Activated CD4-positive, alpha-beta T cell treated with anti-CD3 and anti-CD28 coated beads for 1 hour (primary cell): ENCODE measurements at places on chromosomes 2 and 18.

GRCh38 chr2:85511008-85511811, 27.8 kb upstream of the MAT2A start:
- no peak for DNase-seq

DNA sequence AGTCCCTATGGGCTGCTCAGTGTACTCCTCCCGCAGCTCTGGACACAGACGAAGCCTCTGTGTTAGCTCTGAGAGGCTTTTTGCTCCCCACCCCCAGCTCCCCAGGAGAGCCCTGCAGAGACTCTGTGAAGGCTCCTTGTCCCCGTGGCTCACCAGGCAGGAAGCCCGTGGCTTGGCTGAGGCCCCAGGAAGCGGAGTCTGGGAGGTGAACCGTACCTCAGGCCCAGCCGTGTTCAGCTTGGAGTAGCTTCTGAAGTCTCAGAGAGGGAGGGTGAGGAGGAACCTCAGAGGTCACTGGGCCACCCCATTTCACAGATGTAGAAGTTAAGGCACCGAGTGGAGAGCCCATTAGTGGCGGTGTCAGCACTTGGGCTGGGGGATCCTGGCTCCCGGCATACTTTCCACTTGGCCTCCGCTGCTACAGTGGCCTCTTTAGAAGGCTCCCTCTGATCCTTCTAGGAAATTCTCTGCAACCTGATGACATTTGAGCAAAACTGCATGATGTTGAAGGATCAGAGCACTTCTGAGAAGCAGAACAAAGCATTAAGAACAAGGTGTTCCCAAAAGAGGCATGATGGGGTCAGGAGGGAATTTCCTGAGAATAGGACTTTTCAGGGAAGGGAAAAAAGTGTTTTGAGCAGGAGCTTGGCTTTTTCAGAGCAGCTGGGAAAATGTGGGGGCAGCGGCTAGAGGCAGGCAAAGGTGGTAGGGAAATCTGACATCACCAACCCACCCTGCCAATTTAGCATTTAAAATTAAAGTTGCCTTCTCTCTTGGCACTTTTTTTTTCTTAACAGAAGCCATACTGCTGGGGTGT, 79.1 kb downstream of the MCFD2 start:
- no peak for DNase-seq

GRCh38 chr18:63090334-63090733, 229.2 kb downstream of the BCL2 start:
- DNase-seq: no peak

- DNase-seq: no peak
These were observed 33.0 kb upstream of the ODC1 start for GRCh38 chr2:10481055-10481665.

DNA sequence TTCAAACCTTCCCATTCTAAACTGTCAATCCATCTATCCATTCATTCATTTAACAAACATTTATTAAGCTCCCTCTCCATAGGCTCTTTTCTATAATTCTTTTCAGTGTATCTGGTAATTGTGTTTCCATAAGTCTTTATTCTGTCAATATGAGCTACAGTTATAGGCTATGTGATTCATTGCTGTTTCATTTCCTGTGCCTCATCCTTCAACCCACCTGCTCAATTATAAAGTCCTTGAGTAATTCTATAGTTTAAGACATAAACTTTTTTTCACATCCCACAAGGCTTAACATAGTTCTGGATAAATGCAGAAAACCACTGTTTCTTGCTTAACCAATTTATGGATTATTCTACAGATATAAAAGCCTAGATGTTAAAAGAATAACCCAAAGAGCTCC, 84.2 kb upstream of the PIK3C3 start:
- no peak for DNase-seq

GRCh38 chr18:51610481-51610880, 413.0 kb upstream of the MEX3C start:
- DNase-seq: no peak

DNA sequence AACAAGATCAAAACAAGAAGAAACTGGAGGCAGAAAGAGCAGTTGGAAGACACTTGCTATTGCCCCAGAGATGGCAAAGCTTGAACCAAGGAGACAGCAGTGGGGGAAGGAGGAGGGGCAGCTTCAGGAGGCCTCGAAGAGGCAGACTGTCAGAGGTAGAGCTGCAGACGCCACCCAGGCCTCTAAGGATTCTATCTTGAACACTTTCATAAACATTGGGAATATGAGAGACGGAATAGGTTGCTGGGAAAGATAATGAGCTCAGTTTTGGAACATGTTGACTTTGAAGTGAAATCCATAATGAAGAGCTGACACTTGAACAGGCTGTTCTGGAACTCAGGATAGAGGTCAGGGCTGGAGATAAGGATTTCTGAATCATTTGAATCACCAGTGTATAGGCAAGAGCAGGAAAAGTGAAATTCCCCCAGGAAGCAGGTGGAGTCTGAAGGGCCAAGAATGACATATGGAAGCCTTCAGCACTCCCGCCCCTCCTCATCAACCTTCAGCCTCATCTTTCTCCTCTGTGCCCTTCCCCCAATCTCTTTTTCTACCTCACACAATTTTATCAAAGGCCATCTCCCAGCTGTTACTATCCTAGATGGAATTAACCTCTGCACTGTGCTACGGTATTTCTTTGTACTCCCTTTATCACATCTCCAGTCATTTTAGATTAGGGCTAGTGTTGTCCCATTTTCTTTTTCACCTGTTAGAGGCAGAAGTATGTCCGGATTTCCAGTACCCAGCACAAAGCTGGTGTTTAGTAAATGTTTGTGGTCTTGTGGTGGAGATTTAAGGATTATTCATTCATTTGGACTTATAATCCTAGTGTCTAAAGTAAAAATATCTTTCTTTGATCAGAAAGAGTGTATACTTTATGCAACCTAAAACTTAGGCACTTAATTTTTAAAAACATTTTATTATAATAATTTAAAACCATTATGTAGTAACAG, 47.5 kb upstream of the RTN4 start:
- no peak for DNase-seq

GRCh38 chr2:10328670-10329579, 26.2 kb downstream of the HPCAL1 start:
- DNase-seq: no peak

GRCh38 chr2:237968048-237968862, 1.4 kb downstream of the UBE2F start:
- DNase-seq: peak; percentile 27

DNA sequence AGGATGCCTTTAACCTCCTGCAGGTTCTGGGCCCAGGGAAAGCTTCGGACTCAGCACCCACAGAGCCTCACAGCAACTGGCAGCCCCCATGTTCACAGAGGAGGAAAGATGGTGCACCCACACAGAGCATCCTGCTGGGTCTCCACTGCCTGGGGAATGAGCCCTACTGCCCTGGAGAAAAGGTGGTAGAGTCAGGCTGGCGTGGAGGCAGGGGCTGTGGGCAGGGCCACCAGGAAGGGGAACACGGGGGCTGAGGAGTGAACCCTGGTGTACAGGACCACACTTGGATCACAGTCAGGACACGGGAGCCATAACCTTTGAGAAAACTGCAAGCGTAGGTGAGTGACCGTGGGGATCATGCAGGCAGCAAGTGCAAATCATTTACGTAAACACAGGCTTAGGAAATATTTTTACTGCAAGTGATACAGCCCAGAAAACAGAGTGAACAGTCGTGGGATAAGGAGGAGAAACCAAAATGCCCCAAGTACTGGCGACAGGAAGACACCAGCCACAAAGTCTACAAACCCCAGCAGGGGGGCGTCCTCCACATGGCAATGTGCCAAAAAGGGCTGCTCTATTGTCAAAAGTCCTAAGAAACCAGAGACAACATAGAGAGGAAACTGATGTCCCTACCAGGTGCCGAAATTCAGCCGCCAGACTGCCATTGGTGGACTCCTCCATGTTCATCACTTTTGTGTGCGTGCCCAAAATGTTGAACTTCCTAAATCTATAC, 27.6 kb downstream of the STAT1 start:
- DNase-seq: no peak

- no peak for DNase-seq
These were observed 140.0 kb downstream of the MEIS1 start for GRCh38 chr2:66574701-66575624.

- DNase-seq: no peak
These were observed 29.5 kb upstream of the STAT1 start for GRCh38 chr2:191043438-191043837.

GRCh38 chr2:120391911-120392665, 46.2 kb downstream of the INHBB start:
- DNase-seq: no peak

DNA sequence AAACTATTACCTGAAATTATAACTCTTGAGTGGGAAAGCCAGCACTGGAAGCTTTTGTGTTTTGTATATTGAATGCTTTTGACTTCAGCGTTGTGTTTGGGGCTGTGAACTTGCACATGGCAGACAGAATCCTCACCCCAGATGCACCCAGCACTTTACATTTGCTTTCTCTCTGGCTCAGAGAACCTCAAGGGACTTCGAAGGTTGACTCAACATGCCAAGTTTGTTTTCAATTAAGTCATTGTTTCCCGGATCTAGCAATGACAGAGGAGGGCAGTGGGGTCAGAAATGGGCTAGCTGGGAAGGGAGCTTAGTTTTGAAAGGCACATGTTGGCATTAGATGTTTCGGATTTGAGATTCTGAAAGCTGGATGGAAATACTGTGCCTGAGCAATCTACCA, 22.4 kb downstream of the TET3 start:
- DNase-seq: no peak

GRCh38 chr2:44247924-44248323, 27.4 kb upstream of the SLC3A1 start:
- DNase-seq: no peak

DNA sequence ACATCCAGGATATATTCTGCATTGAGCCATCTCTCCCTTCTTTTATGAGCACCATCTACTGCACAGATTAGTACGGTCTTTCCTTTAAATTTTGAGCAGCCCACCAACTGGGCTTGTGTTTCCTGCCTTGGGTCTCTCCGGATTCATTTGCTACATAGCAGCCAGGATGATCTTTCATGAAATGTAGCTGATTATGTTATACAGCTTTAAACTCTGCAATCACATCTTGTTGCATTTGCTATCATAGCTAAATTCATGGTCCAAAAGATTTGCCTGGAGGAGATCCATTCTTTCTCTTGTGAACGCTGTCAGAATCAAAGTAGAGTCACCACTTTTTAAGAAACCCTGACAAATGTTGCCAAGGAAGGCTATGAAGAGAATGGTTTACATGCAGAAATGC, 215.1 kb upstream of the LRRTM4 start:
- no peak for DNase-seq
